ENCODE measurements at places on chromosomes 6 and 20. TPM values are rescaled to one million over a fixed set of nuclear protein-coding genes. Genes with fewer than 3 reads are reported as not detected.

Gene CD109
- 152 TPM for total RNA-seq

Gene HCRTR2
- not detected for total RNA-seq

Gene NT5E
- 23.8 TPM for total RNA-seq

Gene ERGIC3
- total RNA-seq = 335 TPM

Gene IL20RA
- 4.3 TPM for total RNA-seq

Gene PEX7
- 14.7 TPM for total RNA-seq

Gene SLC22A16
- total RNA-seq = not detected

Gene PDE7B
- 0.14 TPM for total RNA-seq

Gene RBPJL
- total RNA-seq = not detected

Gene NKX2-2
- total RNA-seq = not detected

Gene BNIP5
- not detected for total RNA-seq

Gene RIMS1
- not detected for total RNA-seq

Gene SLC35D3
- not detected for total RNA-seq

Gene OR2J3
- not detected for total RNA-seq

Gene SMOC2
- total RNA-seq = 0.14 TPM

Gene WFDC5
- 0.64 TPM for total RNA-seq
